ENCODE measurements at places on chromosomes 11 and 22. TPM values are rescaled to one million over a fixed set of nuclear protein-coding genes. Genes with fewer than 3 reads are reported as not detected.

The SYT7 gene
- total RNA-seq, result not detected

The OR52I1 gene
- total RNA-seq, result not detected

The ANKK1 gene
- total RNA-seq, result 2.4 TPM

The PACSIN3 gene
- total RNA-seq, result 1.4 TPM

The SCT gene
- not detected for total RNA-seq

The RAPSN gene
- total RNA-seq, result 3.1 TPM

The ACR gene
- total RNA-seq, result not detected
